ENCODE measurements at places on chromosomes 11 and 22.

DNA sequence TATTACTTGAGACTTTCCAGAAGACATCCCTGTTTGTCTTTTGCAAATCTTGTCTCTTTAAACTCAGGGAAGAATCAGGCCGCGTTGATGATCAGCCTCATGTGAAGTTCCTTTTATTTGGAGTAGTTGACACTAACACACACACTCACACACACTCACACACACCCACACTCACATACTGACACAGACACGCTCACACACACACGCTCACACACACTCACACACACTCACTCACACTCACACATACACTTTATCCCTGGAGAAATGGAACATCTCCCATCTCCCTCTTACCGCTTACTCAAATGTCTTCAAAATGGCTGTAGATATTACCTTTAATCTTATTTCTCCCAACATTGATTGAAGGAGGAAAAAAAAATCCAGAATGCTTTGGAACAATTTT lies 129.0 kb downstream of the PKNOX2 start:
- no peak for DNase-seq

- no peak for DNase-seq
Observed at GRCh38 chr11:35237860-35238715, 99.1 kb downstream of the CD44 start.

GRCh38 chr11:132539590-132540368 lies 992.5 kb downstream of the OPCML start:
- no peak for DNase-seq

DNA sequence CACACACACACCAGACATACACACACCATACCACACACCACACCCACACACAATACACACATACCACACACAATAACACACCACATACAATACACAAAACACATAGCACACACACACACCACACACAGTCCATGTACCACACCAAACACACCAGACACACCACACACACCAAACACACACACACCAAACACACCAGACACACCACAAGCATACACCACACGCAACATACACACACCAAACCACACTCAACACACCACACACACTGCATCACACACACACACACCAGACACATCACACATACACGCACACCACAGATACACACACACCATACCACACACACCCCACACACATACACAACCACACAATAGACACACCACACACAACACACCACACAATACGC lies 54.8 kb downstream of the IGSF9B start:
- DNase-seq, result no peak

Data from GM12892 (cell line).